Activated naive CD4-positive, alpha-beta T cell treated with anti-CD3 and anti-CD28 coated beads for 36 hours (primary cell): ENCODE measurements at places on chromosomes 16 and 17. TPM values are rescaled to one million over a fixed set of nuclear protein-coding genes. Genes with fewer than 3 reads are reported as not detected.

DNA sequence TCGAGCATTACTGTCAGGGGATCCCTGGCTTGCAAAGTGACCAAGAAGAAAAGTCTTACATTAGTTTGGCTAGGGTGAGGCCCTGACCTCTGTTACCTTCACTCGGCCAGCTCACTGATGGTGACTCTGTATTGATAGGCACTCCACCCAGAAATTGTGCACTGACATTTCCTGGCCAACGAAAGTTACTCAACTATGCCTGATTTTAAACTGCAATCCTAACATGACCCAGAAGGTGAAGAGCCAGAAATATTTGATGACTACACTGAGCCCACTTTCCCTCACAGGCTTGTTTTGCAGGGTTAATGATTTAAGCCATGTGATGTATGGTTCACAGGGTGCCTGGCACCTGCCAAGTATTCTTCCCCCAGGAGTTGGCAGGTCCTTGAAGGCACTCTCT lies 208.2 kb upstream of the MAF start:
- H3K4me3 ChIP-seq = no peak overlapping the region
- H3K27me3 ChIP-seq = peaks cover 23% of the 10 kb centered on the region
- no peaks in the 10 kb centered on the region for H3K4me1 ChIP-seq
- H3K36me3 ChIP-seq = no peaks in the 10 kb centered on the region

DNA sequence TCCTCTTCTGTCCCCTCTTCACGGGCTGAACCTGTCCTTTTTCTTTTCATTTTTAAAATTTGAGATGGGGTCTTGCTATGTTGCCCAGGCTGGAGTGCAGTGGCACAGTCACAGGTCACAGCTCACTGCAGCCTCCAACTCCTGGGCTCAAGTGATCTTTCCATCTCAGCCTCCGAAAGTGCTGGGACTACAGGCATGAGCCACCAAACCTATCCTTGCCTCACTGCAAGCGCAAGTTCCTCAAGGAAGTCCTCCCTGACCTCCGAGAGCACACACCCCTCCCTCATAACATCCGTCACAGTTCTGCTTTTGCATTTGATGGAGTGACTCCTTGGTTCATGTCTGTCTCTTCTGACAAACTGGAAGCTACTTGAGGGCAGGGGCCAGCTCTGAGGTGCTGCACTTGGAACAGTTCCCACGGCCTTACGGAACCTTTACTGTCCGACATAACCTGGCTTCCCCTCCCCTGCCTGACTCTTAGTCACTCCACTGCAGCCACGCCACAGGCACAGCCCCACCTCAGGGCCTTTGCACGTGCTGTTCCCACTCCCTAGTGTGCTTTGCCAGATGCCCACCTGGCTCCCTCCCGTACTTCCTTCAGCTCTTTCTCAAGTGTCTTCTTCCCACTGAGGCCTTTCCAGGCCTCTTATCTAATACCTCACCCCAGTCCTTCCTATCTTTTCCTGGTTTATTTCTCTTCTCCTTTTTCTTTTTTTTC lies 4.4 kb downstream of the TBX6 start:
- peaks cover 26% of the 10 kb centered on the region for H3K4me1 ChIP-seq
- DNase-seq = no peak
- H3K4me3 ChIP-seq = no peak overlapping the region
- peaks cover 16% of the 10 kb centered on the region for H3K36me3 ChIP-seq
- no peaks in the 10 kb centered on the region for H3K27me3 ChIP-seq
- H3K27ac ChIP-seq = peak overlapping the region; percentile 66

GRCh38 chr16:5722116-5722619 lies 624.6 kb upstream of the EEF2KMT start:
- no peaks in the 10 kb centered on the region for H3K4me1 ChIP-seq
- no peak overlapping the region for H3K4me3 ChIP-seq
- H3K36me3 ChIP-seq = no peaks in the 10 kb centered on the region
- no peak overlapping the region for H3K27ac ChIP-seq
- no peaks in the 10 kb centered on the region for H3K27me3 ChIP-seq

- peak; percentile 17 for DNase-seq
- H3K36me3 ChIP-seq = peaks cover 10% of the 10 kb centered on the region
- H3K4me1 ChIP-seq = peaks cover 9% of the 10 kb centered on the region
- H3K27me3 ChIP-seq = no peaks in the 10 kb centered on the region
- H3K4me3 ChIP-seq = no peak overlapping the region
Observed at GRCh38 chr17:38326996-38327792, 16.6 kb downstream of the GPR179 start.

DNA sequence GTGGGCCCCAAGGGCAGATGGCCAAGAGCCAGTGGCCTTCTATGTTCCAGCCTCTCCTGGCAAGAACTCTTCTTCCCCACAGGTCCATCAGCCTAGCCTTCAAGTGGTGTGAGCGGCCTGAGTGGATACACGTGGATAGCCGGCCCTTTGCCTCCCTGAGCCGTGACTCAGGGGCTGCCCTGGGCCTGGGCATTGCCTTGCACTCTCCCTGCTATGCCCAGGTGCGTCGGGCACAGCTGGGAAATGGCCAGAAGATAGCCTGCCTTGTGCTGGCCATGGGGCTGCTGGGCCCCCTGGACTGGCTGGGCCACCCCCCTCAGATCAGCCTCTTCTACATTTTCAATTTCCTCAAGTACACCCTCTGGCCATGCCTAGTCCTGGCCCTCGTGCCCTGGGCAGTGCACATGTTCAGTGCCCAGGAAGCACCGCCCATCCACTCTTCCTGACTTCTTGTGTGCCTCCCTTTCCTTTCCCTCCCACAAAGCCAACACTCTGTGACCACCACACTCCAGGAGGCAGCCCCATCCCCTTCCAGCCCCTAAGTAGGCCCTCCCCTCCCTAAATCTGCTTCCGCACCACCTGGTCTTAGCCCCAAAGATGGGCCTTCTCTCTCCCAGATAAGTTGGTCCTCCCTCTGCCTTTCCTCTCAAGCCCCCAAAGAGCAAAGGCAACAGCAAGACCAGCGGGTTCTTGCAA lies 5.2 kb downstream of the G6PC3 start:
- no peak overlapping the region for H3K27ac ChIP-seq
- DNase-seq = no peak
- no peak overlapping the region for H3K4me3 ChIP-seq
- peaks cover 10% of the 10 kb centered on the region for H3K36me3 ChIP-seq
- no peaks in the 10 kb centered on the region for H3K27me3 ChIP-seq

Gene CDRT15
- not detected for total RNA-seq

DNA sequence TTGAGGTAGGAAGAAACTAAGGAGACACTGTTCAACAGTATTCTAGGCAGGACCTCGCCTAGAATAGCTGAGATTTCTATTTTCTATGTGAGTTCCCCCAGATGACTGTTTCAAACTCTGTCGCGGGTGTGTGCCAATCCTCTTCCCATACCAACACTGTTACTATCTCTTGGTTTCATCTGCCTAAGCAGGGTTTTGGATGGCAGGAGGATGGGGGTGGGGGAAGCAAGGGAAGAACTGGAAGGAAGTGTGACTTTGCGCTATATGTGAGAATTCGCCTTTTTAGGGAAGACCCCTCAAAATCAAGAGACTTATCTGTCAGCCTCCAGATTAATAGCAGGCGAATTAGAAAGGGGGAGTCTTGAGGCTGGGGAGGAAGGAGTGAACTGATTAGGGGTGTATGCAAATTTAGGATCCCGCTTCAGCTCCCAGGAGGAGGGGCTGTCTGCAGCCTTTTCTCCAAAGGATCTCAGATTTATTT lies 521 bp upstream of the G6PC3 start:
- H3K36me3 ChIP-seq = peaks cover 10% of the 10 kb centered on the region
- peak overlapping the region; percentile 96 for H3K27ac ChIP-seq
- no peaks in the 10 kb centered on the region for H3K27me3 ChIP-seq
- DNase-seq = peak; percentile 30

DNA sequence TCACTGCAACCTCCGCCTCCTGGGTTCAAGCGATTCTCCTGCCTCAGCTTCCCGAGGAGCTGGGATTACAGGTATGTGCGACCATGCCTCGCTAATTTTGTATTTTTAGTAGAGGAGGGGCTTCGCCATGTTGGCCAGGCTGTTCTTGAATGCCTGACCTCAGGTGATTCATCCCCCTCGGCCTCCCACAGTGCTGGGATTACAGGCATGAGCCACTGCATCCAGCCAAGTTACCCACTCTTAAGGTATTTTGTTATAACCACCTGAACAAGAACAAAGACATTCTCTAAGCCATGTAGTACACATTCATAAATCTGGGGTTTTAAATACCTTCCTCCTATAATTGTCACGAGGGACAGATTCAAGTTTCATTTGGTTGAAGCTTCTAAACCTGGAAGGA lies 12.3 kb upstream of the TMEM170A start:
- no peaks in the 10 kb centered on the region for H3K27me3 ChIP-seq
- no peak for DNase-seq
- no peaks in the 10 kb centered on the region for H3K36me3 ChIP-seq
- H3K4me1 ChIP-seq = no peaks in the 10 kb centered on the region
- no peak overlapping the region for H3K4me3 ChIP-seq

Gene SLC38A8
- not detected for total RNA-seq
